Activated T-helper 2 cell treated with anti-CD3 and anti-CD28 coated beads, Interferon-gamma antibody, Interleukin-2, Interleukin-4, amounts not matched to agents 10 μg/mL and 5 μg/mL and 100 μg/mL, durations not matched to agents 14 hours and 24 hours and 36 hours (primary cell): ENCODE measurements at places on chromosomes 2 and 18.

DNA sequence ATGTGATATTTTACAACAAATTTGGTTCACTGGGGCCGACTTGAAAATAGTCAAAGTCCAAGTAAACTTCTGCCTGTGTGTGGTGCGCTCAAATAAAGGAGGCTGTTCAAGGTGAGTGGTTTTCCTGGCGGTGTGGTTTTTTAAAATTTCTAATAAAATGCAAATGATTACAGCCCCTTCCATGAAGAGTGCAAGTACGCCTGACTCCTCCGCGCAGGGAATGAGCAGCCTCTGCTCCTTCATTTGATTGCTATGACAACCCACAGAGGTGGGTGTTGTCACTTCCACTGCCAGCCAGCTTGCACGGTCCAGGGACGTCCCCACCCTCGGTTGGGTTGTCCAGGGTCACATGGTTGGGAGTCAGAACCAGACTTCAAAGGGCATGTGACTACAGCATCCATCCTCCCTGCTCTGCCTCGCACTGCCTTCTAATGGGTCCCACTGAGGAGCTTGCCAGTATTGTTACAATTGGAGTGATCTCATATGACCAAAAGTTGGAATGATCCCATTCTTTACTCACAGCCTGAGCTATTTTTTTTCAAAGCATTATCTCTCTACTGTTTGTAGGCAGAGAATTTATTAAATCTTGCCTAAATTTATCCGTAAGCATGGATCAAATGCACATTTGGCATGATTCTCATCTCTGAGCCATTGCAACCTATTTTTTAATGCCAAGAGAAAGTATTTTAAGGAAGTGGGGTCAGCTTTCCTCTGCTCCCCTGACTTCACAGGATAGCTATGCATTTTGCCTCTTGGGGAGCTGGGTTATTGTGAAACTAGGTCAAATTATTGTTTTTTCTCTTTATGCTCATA, 121.3 kb downstream of the AGAP1 start:
- DNase-seq = no peak

GRCh38 chr18:23237524-23238151, 102.4 kb downstream of the CABLES1 start:
- DNase-seq = peak; percentile 33

- no peak for DNase-seq
Observed at GRCh38 chr2:12960671-12961070, 243.9 kb downstream of the TRIB2 start.

DNA sequence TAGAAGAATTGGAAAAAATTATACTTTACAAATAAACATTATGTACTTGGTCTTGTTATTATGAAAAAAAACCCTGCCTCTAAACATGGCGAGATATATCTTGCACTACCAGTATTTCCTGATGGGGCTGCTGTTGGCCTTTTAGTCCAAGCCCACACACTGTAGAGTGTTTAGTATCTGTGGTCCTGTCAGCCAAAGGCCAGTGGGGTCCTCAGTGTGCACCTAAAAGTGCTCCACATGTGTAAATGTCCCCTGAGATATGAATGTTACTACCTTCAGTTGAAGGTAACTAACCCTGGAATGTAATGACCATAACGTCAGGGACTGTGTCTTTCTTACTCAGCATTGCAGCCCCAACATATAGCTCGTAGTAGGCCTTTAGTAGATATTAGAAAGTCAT, 71.1 kb upstream of the HK2 start:
- DNase-seq = no peak

DNA sequence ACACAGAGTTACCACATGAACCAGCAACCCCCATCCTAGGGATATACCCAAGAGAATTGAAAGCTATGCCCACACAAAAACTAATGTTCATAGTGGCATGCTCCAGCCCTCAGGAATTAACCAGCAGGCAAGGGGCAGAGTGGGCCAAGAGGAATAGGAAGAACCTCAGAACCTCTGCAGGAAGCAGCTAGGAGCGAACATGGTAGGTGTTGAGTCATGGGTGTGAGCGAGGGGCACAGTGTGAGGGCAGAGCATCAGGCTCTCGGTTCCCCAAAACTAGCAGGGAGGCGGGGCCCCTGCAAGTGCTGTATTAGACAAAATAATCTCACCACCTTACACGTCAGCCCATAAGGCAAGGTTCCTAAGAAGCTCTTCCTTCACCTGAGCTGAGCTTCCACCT, 5.6 kb upstream of the RUFY4 start:
- DNase-seq = no peak

DNA sequence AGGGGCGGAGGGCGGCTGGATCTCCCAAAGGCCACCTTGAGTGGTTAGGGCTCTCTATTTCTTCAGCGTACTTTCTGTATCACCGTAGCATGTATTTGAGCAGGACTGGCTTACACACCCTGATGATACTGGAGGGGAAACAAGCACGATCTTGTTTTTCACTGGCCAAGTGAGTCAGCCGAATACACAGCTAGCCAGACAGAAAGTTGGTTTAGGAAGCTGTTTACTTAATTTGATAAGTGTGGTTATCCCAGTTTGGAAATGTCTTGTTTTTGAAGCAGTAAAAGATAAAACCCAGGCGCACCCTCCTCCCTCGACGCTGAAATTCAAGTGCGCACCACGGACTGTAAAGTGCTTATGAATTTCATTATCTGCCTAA, 582 bp downstream of the RIOK3 start:
- no peak for DNase-seq
